ENCODE measurements at places on chromosomes 5 and 9.

GRCh38 chr5:125412561-125413495, 666.4 kb upstream of the ZNF608 start:
- DNase-seq = no peak

DNA sequence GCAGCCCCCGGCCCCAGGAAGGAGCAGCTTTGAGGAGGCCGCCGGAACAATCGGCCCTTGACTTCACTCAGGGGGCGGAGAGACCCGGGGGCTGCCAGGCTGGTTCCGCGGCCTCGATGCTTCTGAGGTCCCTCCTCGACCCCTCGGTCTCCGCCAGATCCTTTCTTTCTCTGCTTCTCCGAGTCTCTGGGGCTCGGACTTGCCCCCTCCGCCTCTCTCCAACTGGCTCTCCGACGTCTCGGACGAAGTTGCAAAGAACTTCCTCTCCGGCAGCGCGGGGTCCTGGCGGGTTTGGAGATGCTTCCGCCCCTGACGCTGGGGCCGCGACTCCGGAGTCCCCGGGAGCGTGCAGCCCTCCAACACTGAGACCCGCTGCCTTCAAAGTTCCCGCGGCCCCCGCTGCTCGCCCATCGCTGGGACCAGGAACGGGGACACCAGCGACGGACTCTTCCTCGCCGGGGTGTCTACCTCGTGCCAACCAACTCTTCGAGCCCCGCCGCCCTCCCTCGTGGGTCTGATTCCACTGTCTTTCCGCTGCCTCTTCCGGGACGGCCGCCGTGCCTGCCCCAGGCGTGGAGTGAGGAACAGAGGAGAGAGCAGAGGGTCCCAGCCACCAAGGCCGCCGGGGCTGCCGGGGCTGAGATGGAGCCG, 7.0 kb downstream of the PAX5 start:
- no peak for DNase-seq

DNA sequence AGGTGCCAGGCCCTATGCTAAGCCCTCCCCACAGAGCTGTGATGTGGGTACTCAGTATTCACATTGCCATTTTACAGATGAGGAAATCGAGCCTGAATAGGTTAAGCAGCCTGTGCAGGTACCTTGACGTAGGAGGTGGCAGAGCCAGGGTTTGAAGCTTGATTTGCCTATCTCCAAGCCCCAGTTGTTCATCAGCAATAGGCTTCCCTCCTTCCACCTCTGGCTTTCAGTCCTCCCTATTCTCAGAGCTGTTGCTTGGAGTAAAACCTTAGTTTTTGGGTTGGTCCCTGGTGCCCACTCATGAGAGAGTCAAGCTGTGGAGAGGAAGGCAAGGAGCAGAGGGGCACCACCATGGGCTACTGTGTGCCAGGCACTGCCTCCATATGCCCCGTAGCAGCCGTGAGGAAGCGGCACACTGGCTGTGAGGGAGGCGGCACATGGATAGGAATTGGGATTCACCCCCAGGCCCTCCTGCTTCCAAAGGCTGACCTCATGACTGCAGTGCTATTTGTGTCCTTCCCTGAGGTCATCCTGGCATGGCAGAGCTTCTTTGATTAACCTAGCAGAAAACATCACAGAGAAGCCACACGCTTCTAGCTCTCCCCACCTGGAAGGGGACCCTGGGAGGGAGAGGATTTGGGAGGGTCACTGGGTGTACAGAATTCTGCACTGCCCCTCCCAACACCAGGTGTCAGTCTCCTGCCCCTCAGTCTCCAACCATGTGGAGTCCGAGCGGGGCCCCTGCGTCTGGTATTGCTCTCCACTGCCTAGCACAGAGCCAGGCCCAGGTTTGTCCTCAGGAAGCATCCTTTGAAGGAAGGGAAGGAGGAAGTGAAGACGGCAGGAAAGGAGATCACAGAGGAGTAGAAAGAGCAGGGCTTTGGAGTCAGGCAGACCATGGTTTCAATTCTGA, 109.8 kb downstream of the RGS3 start:
- DNase-seq = no peak

- no peak for DNase-seq
Measured at GRCh38 chr9:104915049-104915448, 12.9 kb downstream of the ABCA1 start.

- DNase-seq = no peak
Measured at GRCh38 chr9:34211395-34211794, 32.6 kb downstream of the UBAP1 start.

DNA sequence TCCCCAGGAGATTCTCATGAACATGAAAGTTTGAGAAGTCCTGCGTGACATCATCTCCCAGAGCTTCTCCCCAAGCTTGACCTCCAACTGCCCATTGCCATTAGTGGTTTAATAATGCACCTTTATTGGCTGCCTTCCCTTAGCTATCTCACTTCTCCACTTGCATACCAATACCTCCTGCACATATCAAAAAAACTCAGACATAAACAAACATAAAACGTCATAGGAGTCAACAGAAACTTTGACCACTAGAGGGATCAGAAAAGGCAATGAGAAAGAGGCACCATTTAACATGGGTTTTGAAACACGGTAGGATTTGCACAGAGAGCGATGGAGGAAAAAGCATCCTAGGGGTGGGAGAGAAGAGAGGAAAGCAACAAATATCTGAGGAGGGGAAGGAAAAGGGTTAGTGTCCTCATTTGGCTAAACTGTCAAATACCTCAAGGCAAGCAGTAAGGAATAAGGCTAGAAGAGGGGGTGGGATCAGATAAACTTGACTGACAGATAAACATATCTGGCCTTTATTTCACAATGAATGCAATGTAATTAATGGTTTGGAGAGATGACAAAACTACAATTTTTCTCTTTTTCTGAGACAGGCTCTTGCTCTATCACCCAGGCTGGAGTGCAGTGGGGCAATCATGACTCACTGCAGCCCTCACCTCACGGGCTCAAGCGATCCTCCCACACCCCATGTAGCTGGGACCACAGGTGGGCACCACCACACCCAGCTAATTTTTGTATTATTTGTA, 27.0 kb downstream of the GNAQ start:
- DNase-seq = no peak

- DNase-seq = no peak
Measured at GRCh38 chr5:16903480-16904300, 32.4 kb downstream of the MYO10 start.

DNA sequence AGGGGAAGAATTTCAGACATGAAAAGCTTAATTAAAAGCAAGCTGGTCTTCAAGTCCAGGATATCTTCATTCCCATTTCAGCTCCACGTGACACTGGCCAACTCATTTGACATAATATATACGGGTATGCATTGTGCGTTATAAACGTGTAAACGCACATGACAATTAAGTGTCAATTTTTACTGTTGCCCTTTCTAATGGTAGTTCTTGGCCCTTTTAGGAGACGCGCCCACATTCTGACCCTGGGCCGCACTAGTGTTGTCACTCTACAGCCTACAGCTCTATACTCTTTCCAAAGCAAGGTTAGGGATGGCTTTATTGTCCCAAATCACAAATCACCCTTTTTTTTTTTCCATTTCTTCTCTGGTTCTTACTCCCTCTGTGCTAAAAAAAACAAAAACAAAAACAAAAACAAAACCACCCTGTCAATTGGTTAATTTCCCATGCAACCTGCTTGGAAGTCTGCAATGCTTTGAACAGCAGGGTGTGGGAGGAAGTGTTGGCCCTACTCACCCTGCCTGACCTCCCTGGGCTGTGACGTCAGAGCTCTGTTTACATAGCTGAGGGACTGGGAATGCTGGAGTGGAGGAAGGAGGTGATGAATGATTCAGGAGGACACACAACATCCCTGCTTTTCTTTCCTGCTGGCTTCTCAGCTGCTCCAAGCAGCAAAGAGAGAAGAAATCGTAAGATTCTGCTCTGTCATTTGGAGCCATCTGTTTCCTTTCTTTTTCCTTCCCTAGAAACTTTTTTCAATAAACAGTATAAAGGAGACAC, 19.3 kb downstream of the RFK start:
- peak; percentile 85 for DNase-seq

DNA sequence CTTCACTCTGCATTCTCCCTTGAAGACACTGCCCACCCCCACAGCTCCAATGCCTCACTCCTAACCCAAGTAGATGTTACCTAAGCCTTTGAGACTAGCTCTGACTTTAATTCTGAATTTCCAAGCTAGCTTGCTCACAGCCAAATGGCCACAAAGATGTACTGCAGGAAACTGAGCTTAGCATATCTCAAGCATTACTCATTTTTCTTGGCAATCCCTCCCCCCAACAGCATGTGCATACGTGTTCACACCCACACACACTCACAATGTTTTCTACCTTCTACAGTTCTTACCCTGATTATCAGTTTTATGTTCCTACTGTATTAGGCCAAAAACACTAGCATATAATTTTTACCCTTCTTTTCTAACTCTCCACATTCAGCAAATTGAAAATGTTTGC, 13.7 kb upstream of the GRIA1 start:
- DNase-seq = no peak

GRCh38 chr5:17769277-17769676, 135.0 kb downstream of the TAF11L14 start:
- no peak for DNase-seq

DNA sequence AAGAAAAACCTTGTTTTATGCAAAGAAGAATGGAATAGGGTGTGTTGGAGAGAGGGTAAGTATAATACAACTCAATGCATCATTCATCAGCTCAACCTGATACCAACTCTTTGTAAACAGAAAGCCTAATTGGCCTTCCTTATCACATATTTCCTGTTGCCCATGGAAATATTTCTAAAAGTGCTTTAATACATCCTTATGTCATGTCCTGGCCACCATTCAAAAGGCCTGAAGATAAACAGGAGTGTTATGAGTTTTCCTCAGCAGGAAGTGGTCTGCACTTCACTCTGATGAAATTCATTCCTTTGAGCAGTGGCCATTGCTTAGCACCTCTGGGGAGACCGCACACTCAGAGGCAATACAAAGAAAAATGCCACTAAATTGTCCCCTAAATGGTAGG, 511.2 kb downstream of the SEMA5A start:
- no peak for DNase-seq

GRCh38 chr9:114472765-114473446, 32.4 kb downstream of the WHRN start:
- no peak for DNase-seq

GRCh38 chr5:107652839-107653607, 17.7 kb downstream of the EFNA5 start:
- no peak for DNase-seq

DNA sequence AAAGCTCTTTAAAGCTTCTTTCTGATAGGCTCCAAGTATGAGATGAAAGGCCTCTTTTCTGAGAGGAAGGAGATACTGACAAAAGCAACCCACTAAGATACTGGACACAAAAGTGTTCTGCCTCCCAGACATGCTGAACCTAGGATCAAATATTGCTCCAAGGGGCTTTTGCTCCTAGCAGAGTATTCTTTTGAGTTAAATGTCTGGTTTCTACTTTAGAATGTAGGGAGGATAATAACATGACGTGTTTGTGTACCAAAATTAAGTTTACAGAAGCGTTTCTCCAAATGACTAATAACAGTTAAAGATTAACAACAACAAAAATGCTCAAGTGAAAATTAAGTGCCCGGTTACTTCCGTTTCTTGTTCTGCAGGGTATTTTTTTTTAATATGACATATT, 2293.3 kb upstream of the C9orf72 start:
- no peak for DNase-seq

- DNase-seq = no peak
Measured at GRCh38 chr5:2153350-2153749, 270.6 kb upstream of the IRX4 start.

DNA sequence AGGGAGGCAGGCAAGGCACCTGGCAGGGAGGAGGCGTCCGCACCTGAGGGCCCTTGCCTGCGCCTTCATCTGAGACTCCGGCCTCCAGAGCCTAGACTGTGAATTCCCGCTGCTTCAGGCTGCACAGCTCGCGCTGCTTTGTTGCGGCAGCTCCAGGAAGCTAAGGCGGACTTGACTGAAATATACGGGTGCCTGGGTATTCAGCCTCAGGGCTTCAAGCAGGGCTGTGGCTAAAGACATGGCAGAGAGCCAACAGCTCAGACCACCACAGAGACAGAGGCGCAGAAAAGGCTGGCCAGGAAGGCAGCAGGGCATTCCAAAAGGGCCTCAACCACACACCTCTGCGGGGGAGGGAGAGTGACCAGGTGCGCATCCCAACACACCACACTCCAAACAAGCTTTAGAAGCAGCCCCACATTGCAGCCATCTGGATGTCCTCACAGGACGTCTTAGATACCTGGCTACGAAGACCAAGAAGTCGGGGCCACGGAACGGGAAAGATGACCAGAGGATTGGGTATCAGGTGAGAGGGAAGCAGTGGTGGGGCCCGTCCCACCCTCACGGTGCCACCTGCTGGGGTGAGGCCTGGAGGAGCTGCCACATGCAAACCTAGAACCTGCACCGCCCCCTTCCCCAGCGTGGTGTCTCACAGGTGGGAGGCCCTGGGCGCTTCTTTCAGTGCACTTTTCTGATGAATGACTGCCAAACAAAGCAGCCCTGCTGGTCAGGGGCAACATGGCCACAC, 1.7 kb upstream of the DPH7 start:
- DNase-seq = no peak

DNA sequence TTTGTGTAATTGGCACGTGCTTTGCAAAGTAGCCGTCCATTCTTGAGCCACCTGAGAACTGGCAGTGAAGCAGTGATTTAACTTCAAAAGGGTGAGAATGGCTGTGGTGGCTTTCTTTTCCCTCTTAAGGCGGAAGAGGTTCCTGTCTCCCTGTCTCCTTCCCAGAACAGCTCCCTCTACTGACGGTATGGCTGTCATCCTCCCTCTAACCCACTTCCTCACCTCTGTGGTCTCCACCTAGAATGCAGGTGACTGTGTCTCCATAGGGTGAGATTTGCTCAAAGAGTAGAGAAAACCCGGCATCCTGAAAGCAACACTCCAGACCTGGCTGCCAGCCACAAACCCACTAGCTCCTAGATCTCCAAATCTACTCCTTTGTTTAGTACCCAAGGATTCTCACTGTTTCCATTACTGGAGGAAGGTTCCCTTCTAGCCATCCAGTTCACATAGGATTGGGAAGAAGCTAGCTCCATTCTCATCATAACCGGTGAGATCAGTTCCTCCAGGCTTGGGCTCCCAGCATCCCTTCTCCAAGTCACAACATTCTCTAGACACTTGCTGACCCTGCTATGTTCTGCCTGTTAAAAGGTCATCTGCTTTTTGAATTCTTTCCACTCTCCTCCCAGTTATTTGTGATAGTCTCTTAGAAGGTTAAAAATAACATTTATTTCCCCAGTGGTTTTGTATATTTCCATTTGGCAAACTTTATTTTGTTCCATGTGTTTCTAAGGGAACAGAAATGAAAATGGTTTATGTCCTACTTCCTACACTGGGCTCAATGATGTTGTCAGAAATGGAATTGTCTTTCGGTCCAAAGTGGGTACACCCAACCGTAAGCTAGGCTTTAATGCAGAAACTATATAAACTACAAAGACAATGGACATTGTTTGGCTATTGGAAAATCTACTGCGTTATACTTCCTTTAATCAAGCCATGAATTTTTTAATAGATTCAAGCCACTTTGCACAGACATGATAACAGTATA, 269.4 kb downstream of the CWC27 start:
- no peak for DNase-seq

DNA sequence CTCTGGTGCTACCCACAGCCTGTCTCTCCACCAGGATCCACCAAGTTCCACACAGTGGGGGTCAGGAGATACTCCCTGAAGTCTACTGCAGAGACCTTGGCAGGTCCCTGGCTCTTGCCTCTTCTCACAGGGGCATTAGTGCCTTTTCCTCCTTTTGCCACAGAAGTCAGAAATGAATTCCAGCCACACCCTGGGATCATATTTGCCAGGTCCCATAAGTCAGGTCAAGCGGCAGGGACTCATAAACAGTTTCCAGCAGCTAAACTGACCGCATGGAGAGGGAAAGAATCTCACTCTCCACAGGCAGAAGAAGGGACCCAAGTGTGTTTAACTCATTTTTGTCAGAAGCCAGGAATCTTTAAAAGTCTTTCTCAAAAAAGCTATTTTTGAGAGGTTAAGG, 13.3 kb upstream of the IFNK start:
- no peak for DNase-seq
